ENCODE measurements at places on chromosomes 12 and 14. TPM values are rescaled to one million over a fixed set of nuclear protein-coding genes. Genes with fewer than 3 reads are reported as not detected.

The PLEKHD1 gene
- total RNA-seq: not detected

The NTN4 gene
- 3.6 TPM for total RNA-seq

The RNASE3 gene
- not detected for total RNA-seq

The CCDC59 gene
- total RNA-seq: 58.2 TPM

The SYT1 gene
- 4.5 TPM for total RNA-seq

Measured in bronchus fibroblast of lung (primary cell).